ENCODE measurements at places on chromosomes 16 and 17.

- DNase-seq, result no peak
Measured at GRCh38 chr16:68790130-68790761, 53.1 kb upstream of the TANGO6 start.

DNA sequence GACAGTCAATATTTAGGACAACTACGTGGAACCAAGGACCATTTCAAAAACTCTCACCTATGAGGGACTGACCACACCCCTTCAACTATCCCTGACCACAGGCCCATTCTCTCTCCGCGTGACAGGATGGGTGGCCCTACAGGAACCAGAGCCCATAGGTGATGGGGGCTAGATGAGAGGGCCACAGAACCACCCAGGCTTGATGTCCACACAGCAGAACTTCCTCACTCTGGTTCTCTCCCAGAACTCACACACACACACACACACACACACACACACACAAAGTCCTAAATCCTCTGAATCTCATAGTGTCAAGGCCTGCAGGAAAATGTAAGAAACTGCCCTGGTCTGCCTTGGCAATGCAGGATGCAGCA is 1.5 kb downstream of the ZNF319 start:
- no peak for DNase-seq

DNA sequence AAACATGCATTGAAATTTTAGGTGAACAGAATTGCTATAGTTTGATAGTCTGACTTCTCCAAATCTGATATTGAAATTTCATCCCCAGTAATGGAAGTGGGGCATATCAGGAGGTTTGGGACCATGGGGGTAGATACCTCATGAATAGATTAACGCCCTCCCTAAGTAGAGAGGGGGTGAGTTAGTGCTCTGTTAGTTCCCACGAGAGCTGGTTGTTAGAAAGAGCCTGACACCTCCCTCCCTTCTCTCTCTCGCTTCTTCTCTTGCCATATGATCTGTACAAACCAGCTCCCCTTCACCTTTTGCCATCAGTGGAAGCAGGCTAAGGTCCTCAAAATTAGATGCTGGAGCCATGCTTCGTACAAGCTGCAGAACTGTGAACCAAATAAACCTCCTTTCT is 78.8 kb downstream of the BRIP1 start:
- no peak for DNase-seq

- no peak for DNase-seq
Measured at GRCh38 chr16:6527646-6528045, 805.0 kb upstream of the RBFOX1 start.

- no peak for DNase-seq
Measured at GRCh38 chr17:27540318-27541101, 84.3 kb downstream of the KSR1 start.

DNA sequence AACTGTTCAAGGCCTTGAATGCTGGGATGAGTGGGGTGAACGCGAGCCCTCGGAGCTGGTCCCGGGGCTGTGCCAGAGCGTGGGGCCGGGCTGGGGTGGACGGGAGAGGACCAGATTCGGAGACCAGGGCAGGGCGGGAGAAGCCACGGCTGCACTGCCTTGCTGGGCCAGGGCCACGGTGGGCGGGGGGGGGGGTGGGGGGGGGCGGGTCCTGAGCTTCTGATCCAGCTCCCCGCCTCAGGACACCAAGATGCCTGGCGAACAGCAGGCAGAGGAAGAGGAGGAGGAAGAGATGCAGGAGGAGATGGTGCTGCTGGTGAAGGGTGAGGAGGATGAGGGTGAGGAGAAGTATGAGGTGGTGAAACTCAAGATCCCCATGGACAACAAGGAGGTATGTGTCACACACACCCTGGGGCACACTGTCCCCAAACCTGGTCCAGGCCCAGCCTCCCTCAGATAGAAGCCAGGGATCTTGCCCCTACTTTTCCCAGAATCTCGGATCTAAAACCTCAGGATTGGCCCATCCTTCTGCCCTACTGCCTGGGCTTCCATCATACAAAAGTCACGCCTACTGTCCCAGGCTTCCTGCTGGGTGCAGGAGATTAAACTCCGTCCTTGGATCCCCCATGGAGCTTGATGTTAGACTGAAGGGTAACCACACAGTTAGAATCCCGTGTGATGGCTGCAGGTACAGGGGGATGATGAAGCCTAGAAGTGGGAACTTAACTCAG is 563 bp downstream of the ZNF771 start:
- no peak for DNase-seq

- peak; percentile 48 for DNase-seq
Measured at GRCh38 chr17:73956595-73957465, 246.6 kb upstream of the RPL38 start.

GRCh38 chr17:21125862-21126261 is 902 bp upstream of the DHRS7B start:
- DNase-seq, result peak; percentile 34

GRCh38 chr16:5837007-5837670 is 739.5 kb upstream of the EEF2KMT start:
- no peak for DNase-seq

DNA sequence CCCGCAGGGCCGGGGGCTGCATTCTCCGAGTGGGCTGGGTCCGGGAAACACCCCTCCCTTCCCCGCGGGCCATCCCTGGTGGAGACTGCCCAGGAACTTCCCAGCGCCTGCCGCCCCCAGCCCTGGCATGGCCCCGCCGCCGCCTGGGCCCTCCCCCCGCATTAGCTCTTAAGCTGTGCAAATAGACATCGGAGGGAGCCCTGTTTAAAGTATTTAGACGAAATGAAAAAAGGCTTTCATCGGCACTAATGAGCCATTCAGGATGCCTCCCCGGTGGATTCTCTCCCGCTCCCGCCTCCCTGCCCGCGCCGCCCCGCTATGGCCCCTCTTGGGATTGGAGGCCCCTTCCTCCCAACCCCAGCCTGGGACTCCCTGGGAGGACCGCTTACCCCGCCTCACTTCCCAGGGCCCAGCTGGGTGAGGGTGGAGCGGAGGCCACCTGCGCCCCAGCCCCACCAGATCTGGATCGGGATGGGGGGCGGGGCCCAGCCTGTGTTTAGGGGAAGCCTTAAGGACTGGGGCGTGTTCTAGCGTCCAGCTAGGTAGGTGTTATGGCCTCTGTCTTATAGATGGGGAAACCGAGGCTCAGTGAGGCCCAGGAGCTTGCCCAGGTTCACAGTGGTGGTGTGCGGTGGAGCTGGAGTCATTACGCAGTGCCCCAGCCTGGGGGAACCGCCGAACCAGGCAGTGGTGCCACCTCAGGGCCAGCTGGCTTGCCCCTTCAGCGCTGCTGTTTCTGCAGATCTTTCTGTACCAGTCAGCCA is 19.7 kb downstream of the SEZ6 start:
- DNase-seq, result no peak

DNA sequence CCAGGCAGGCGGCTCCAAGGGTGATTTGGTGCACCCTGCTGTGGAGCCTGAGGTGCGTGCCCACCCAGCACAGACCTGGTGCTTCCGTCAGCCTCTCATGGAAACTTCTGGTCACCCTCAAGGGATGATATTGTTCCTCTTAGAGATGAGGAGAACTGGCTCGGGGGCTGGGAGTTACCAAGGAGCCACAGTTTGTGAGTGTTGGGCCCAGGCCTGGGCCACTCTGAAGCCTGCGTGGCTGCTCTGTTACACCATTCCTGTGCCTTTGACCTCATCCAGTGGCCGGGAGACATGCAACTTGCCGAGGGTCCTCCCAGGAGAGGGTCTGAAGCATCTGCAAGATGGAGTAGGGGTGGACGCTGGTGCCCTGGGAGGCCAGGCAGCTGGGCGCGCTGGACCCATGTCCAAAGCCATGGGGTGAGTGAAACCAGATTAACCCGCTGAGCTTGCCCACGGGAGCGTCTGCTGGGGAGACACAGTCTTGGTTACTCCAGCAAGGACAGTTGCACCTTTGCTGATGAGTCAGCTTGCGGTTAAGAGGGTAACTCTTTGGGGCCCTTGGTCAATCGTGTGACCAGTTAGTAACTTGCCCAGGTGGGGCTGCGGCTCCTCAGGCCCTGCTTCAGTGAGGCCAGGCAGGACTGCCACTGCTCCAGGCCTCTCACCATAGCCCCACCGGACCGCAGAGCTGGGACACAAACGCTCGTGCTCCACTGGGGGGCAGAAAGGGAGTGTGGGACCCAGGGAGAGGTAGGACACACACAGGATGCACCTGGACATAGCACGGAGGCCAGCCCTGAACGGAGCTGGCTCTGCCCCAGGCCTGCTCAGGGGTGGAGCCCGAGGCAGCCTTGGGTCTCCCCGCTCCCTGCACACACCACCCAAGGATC is 7.5 kb downstream of the C16orf90 start:
- no peak for DNase-seq

DNA sequence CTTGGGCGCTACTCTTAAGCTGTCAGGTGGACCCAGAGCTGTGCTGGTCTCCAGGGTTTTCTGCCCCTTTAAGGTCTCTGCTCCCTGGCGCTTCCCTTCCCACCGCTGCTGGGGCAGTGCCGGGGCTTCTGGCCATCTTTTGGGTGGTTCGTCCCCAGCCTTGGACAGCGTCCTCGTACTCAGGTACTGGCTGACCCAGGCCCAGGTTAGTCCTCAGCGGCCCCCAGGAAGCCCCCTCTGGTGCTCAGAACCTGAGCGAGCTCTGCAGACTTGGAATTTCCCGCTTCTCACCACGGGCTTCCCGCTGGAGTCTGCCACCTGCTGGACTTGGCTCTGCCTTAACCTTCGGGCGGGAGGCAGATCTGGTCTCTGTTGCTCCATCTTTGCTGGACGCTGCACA is 94.1 kb upstream of the ZNF750 start:
- DNase-seq, result no peak

DNA sequence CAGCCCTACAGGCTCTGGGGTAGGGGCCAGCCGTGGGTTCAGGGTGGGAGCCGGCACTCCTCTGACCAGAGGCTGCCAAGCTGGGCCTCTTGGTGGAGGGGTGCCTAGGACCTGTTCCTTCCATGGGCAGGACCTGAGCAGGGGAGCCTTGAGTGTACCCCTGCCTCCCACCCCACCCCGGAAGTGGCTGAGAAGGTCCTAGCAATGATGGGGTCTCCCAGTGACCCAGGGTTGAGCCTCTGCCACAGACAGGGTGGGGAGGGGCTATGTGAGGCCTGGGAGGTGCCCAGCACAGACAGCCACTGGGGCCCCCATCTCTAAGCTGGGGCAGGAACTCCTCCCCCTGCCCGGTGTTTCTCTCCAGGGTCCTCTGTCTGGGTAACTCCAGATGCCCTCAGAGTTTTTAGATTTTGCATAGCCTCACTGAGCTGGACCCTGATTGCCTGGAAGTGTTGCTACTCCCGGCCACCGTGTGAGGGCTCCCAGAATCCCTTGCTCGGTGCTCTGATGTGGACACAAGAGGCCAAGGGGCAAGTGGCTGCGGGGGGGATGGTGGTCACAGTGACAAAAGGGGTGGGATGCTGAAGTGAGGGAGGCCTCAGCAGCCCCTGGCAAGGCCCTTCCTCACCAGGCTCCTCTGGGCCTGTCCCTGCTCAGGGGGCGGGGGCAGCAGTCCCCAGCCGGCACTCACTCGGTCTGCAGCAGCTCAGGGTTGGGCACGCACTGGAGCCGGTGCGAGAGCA is 6.4 kb upstream of the MTSS2 start:
- DNase-seq, result no peak

- DNase-seq, result no peak
Measured at GRCh38 chr17:49520386-49521087, 25.4 kb downstream of the NGFR start.

DNA sequence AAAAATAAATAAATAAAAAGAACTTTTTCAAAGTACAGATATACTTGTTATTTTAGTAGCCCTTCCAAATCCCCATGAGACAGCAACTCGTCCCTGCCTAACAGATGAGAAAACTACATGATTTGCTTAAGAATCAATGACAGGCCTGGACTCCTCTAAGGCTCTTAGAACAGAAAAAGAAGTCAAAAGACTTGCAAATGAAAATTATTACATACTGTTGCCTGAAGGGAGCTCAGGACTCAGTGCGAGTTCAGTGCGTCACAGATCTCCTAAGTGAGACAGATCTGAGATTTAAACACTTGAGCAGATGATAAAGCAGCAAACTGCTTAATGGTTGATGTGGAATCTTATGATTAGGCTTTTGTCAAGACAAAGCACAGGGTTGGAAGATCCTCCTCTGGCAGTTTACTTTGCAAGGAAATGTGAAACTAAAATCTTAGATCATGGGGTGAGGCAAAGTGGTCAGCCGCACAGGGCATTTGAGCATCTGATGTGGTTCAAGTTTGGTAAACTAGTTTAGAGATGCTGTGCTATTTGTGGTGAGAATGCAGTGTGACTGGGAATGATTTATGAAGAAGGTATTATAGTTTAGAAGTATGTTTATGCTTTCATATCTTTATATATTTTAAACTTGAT is 138.1 kb downstream of the TRIM37 start:
- DNase-seq, result no peak

DNA sequence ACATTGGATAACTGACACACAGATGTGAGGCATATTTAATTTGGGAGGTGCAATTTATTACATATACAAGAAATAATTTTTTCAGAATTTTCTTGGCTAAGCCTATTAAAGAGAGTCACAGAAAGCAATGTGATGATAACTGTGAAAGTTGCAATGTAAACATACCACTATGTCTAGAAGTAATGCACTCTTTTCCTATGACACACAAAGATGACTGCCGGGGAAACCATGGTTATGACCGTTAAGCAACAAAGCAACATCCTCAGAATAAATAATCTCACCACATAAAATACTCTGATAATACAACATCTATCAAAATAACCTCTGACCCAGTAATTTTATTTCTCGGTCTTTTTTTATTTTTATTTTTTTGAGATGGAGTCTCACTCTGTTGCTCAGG is 10.5 kb upstream of the QRICH2 start:
- DNase-seq, result no peak

DNA sequence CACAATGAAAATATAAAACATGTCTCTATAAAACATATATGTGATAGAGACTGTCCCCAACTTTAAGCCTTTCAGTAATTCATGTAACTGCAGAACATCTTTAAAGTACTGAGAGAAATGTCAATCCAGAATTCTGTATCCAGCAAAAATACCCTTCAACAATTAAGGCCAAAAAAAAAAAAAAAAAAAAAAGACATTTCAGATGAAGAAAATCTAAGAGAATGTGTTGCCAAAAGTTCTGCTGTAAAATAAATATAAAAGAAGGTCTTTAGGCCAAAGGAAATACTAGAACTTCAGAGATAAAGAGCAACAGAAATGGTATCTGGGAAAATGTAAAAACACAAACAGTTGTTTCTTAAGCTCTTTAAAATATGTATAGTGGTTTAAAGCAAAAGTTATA is 17.3 kb downstream of the BPTF start:
- no peak for DNase-seq

DNA sequence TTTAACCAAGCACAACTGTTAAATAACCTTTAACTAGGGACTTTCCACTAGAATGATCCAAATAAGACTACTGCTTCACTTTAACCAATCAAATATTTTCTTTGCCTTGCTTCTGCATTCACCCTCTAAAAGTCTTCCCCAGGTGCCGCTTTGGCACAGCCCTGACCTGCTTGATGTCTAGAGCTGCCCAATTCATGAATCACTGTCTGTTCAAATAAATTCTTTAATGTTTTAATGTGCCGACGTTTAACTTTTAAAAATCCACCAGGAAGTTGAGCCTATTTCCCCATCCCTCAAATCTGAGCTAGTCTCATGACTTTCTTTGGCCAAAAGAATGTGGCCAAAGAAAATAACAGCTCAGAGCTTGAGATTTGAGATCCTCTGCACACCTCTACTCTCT is 277.8 kb upstream of the SOX9 start:
- DNase-seq, result no peak

Measured in activated naive CD8-positive, alpha-beta T cell treated with anti-CD3 and anti-CD28 coated beads for 36 hours (primary cell).